ENCODE measurements at places on chromosomes 2 and 18.

GRCh38 chr18:42901161-42901560, 214.3 kb downstream of the RIT2 start:
- DNase-seq = no peak

GRCh38 chr2:52632543-52632942, 1135.1 kb upstream of the CHAC2 start:
- no peak for DNase-seq

GRCh38 chr2:71001981-71002570, 7.4 kb upstream of the TEX261 start:
- no peak for DNase-seq

GRCh38 chr2:20645301-20645701, 5.6 kb downstream of the HS1BP3 start:
- DNase-seq = no peak

DNA sequence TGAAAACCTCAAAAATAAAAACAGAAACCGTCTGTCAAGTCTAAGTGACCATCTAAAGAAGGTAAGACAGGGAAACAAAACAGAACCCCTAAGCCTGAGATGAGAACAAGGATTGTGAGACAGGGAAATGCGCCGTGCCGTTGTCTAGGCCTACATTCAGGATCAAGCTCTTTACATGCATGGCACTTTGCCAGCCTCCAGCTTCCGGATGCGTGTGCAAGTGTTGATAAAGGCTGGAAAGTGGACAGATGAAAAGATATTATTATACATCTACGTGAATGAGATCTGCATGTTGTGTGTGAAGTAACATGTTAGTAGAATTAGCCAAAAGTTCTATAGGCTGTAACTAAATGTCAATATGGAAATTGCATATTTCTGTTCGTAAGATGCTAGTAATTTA, 28.6 kb upstream of the TMEM87B start:
- no peak for DNase-seq

- DNase-seq = no peak
Observed at GRCh38 chr18:13579874-13580273, 146.5 kb downstream of the FAM210A start.

Data from naive thymus-derived CD8-positive, alpha-beta T cell (primary cell).